ENCODE measurements at places on chromosomes 3 and 15.

DNA sequence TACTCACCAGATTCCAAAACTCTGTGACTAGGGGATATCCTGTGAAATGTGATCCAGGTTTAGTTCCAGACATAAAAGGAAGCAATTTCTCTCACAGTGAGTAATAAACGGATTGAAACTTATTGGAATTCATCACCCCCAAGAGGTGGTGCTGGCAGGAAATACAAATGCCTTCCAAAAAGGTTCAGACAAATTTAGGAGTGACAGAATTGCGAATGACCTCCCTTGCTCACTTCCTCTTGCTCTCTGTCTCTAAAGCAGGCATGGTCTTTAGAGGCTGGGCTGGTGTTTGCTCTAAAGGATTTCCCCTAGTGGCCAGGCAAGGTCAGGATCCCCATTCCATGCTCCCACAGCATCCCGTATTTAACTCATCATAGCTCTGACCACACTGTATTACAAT, 449.4 kb upstream of the PPP2R3A start:
- DNase-seq: no peak

DNA sequence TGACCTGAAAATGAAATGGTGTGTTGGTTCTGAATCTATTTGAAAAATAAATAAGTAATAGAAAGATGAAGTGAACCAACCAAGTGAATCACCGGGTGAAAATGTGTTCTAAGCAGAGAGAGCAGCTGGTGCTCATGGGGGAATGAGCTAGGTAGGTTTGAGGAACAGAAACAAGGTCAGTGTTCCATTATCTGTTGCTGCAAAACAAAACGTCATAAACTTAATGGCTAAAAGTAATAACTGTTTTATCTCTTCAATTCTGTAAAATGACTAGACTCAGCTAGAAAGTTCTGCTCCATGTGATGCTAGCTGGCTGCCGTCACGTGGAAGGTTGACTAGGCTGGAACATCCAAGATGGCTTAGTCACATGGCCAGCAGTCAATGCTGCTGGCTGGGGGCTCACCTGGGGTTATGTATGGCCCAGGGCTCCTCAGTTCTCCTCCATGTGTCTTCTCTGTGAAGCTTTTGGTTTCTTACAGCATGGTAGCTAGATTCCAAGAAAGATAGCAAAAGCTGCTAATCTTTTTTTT, 13.3 kb upstream of the SH3BP5 start:
- DNase-seq: no peak

DNA sequence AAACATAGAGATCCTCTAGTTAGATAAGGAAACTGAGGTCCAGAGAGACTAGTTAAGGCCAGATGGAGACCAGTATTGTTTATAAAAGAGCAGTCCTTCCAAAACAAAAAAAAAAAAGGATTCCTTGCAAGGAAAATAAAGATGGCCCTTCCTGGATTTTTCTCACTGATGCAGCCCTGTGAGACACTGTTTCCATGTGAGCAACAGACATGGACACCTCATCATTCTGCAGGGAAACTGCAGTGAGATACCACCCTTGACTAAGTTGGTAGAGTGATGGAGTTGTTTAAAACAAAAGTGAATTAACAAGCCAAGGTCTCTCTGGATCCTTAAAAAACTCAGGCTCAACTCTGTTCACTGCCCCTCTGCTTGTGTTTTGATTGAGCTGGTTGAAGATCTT, 65.6 kb upstream of the MYZAP start:
- DNase-seq: no peak

DNA sequence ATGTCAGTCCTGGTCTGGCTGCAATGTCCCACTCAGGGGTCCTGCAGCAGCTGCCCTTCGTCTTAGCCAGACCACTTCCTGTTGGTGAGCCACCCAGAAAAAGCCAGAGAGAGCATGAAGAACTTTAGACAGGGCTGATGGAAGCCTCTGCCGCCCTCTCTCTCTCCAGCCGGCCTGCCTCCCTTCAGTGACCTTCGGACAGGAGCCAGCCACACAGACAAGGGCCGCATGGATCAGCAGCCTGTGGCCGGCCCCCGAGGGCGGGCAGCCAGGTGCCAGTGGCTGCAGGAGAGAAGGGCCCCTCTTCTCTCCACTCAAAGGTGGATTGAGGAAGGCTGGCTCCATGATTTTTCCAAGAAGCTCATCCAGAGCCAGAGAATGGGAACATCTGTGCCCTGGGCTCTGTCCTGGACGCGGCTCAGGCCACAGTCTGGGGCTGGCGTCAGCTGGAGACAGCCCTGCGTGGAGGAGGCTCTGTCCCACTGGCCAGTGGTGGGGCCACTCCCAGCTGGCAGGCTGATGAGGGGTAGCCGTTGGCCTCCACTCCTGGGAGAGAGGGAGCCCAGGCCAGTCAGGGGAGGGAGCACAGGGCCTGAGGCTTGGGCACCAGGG, 42.9 kb downstream of the ISG20 start:
- DNase-seq: no peak

Data from GM12891 (cell line).